Heart left ventricle (tissue), 16 donors: ENCODE measurements at places on chromosomes 12 and 14. TPM values are rescaled to one million over a fixed set of nuclear protein-coding genes. Genes with fewer than 3 reads are reported as not detected.

Gene RAN
- 646 TPM for polyA plus RNA-seq

Gene PAX9
- not detected for polyA plus RNA-seq

Gene BDKRB1
- polyA plus RNA-seq: 0.23 TPM

Gene CLECL1
- not detected for polyA plus RNA-seq
